IPS-NIHi11 (cell line): ENCODE measurements at places on chromosomes 12 and 14.

- DNase-seq = no peak
Observed at GRCh38 chr14:54427871-54428270, 13.3 kb downstream of the CNIH1 start.

GRCh38 chr14:56809270-56810146, 771 bp downstream of the OTX2 start:
- DNase-seq = no peak

DNA sequence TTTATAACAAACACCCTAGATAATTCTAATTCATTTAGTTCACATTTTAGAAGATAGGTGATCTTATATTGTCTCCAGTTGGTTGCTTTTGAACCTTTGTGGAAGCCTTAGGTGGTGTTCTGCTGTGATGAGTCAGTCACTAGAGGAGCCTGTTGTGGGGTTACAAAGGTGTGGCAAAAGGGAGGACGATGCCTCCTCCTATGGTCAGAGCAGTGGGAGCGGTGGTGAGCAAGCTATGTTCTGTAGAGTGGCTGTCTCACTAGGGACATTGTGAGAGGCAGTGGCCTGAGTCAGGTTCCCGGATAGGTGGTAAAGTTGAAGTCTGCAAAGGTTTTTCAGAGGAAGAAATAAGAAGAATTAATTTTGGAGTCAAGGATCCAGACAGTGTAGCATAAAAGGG, 71.6 kb upstream of the USP44 start:
- DNase-seq = no peak

GRCh38 chr12:12717586-12718380, 615 bp downstream of the CDKN1B start:
- peak; percentile 45 for DNase-seq

DNA sequence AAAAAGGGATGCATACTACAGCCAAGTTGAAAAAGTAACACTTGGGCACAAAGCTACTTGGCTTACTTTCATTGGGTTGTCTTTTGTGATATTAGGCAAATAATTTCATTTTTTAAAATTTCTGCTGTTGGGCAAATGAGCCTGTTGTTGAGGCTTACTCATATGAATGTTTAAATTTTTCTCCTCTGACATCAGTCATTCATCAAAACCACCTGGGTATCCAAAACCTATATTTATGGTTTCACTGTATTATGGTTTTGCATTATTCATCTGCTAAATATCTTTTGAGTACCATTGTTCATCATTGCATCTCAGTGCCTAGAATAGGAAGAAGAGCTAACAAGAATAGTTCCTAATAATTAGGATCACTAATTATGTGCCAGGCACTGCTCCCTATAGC, 28.1 kb downstream of the DYRK2 start:
- DNase-seq = no peak

GRCh38 chr12:40055776-40056175, 50.1 kb downstream of the SLC2A13 start:
- DNase-seq = no peak

- DNase-seq = peak; percentile 86
Observed at GRCh38 chr12:63420206-63420644, 248.1 kb downstream of the DPY19L2 start.

GRCh38 chr14:85596562-85596961, 66.6 kb downstream of the FLRT2 start:
- no peak for DNase-seq

GRCh38 chr12:5882511-5883190, 62.4 kb downstream of the ANO2 start:
- DNase-seq = no peak

DNA sequence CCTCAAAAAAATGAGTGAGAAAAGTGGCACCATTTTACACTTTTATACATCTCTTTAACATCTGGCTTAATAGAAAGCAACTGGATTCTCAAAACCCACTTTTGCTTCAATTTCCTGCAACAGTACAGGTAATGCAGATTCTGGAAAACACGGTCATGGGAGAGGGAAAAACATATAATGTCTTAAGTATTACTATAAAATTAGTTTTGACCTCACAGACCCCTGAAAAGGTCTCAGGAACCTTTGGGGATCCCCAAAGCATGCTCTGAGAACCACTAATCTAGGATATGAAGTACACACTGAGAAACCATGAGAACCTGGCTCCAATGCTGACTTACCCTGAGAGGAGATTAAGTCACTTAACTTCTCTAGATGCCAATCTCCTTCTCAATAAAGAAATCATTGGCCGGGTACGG, 64.7 kb downstream of the PPP2R5E start:
- DNase-seq = no peak

DNA sequence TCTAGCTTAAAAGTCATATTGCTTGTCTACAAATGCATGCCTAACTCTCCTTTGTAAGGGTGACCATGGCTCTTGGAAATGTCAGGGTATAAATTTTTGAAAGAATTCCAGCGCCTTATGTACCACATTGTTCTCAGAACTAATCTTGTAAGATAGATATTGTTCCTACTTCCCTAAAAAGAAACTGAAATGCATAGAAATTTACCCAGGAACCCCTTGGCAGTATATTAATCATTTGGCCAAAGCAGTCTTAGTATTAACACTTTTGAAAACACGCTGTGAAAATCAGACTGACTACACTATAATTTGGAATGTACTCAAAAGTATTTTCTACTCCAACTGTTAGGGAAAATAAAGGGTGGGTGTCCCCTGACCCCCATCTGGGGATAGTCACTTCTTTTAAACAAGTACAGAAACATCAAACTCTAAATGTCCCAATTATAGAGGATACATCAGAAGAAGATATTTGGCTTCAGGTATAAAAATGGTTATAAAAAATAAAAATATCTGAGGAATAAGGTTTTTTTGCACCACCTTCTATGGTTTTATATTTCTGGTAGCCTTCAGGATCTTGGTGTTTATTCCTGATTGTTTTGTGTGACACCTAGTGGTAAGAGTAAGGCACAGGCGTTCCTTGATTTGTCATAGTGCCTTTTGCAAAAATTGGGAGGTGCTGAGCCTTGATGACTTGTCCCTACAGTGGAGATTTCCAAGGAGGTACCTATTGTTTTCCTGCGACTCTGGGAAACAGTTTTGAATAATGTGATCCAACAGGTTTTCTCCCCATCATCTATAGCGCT, 2.2 kb upstream of the NFKBIA start:
- DNase-seq = peak; percentile 66

DNA sequence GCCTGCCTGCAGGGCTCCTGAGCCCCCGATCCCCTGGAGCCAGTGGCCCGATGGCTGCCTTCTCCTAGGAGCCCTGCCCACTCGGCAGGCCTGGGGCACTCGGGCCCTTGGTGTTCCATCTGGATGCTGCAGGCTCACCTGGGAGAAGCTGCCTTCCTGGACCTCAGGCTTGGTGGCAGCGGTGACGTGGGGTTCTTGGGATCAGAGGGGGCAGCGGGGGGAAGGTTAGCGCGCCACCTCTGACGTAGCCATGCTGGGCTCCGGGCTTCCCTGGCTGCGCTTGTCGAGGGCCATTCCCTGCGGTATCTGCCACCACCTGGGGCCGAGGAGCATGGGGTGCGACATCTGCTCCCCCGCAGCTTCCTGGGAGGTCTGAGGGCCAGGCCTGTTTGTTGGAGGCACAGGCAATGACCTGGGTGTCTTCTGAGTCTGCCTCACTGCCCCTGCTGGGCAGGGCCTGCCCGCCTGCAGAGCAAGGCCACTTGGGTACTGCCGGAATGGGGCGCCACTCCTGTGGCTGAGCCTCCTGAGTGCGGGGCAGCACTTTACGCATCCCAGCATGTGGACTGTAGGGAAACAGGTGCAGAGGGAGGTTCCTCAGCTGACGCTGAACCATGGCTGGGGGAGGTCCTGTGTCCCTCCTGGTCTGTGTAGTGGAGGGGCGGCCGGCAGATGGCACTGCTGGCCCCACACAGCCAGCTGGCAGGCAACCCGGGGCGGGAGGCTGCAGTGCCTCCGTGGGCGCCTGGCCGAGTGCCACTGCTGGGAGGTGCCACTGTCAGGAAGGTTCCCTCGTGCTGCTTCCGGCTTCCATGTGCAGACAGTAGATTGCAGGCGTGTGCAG, 20.3 kb downstream of the MTA1 start:
- DNase-seq = peak; percentile 63

DNA sequence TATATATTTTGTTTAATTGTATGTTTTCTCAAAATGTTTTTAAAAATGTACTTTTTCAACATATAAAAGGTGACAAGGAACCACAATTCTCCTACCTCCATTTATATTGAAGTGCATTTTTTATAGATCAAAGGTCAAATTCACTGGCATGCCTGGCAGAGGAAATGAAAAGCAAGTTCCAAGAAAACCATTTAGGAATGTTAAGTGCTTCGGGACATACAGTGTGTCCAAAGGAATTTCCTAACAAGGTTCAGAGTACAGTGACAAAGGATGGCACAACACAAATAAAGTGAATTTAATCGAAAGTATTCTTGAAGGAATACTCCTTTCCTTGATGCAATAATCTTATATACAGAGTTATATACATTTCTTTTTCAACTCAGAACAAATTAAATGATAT, 242.3 kb downstream of the CCER1 start:
- DNase-seq = no peak

DNA sequence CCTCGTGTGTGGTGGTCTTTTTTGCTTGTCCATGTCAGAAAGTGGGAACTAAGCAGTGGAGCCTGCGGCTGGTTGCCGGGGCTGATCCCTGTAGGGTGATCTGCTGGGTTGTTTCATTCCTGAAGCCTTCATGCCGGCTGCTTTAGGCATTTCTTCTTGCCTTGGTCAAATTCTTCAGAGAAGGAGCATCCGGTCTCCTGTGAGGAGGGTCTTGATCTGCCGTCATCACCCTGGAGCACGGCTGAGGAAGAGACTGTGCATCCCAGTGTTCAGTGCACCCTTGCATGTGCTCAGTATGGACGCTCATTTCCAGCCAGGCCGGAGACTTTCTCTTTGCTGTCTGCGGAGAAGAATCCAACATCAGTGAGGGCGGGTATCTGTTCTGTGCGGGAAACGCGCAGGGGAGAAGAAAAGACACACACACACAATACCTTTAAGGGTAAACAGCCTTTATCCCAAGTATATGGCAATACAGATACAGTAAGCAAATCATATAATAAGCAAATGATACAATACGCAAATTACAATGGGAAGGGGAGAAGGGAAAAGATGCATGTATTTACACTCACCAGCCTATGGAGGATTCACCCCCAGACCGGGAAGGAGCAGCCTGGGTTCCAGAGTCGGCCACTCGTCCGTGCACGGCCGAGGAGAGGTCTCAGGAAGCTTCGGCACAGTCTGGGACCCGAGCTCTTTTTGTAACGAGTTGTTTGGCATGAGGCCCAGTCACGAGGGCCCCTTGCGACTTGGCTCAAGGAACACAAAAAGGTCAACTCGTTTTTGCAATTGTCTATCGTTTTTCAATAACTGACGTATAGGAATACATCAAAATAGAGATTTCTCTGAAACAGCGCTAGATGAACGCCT, 1366.8 kb upstream of the TMEM132C start:
- no peak for DNase-seq

- no peak for DNase-seq
Observed at GRCh38 chr12:98149691-98150210, 365.6 kb upstream of the TMPO start.

- no peak for DNase-seq
Observed at GRCh38 chr14:55877942-55878341, 240.3 kb upstream of the PELI2 start.

DNA sequence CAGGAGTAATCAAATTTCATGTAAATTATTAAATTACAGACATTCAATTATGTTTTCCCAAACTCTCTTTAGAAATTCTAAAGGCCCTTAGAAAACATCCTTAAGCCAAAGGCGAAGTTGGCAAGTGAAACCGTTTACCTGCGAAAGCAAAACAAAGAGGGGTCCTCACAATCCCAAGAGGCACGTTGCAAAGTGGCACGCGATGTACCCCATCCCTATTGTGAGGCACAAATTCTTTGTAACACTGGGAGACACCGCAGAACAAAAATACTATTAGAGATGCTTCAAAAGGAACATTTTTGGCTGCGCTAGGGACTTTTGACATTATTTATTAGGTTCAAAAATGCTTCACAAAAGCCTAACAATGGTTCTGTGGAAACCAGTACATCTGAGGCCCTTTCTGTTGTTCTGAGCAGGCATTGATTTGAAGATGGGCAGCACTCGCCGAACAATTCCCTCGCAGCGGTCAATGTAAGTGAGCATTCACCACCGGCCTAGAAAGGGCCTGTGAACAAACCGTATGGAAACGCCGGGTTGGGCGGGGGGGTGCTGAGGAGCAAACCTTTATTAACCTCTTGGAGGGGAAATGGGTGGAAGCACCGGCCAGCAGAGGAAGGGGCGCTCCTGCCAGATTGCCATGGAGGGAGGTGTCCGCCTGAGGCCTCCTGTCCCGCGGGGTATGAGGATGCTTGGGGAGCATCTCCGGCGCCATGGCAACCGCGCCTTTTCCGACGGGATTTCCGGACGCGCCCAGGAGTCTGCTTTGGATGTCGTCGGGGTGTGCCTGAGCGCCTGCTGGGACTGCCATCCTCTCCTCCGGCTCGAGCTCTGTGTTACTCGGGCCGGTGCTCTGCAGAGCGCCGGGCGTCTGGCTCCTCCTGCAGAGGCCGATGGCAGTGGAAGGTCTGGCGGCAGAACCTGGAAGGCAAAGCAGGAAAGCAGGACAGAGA, 193.9 kb downstream of the C12orf42 start:
- peak; percentile 51 for DNase-seq

DNA sequence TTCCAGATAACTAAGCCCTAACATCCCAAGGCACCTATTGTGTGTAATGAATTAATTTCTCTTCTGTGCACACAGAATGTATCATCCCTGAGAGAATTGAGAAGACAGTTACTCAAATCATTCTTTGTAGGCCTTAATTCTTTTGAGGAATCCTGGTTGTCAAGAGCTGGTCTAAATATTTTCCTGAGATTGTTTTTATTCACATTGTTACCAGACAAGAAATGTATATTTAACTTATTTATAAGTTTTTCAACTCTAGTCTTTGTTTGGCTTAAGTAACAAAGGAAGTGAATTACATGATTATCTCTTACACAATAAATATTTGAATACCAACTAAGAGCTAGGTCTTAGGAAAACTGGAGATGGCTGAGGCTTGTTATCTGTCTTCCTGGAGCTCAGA, 169.4 kb downstream of the DACT1 start:
- no peak for DNase-seq

DNA sequence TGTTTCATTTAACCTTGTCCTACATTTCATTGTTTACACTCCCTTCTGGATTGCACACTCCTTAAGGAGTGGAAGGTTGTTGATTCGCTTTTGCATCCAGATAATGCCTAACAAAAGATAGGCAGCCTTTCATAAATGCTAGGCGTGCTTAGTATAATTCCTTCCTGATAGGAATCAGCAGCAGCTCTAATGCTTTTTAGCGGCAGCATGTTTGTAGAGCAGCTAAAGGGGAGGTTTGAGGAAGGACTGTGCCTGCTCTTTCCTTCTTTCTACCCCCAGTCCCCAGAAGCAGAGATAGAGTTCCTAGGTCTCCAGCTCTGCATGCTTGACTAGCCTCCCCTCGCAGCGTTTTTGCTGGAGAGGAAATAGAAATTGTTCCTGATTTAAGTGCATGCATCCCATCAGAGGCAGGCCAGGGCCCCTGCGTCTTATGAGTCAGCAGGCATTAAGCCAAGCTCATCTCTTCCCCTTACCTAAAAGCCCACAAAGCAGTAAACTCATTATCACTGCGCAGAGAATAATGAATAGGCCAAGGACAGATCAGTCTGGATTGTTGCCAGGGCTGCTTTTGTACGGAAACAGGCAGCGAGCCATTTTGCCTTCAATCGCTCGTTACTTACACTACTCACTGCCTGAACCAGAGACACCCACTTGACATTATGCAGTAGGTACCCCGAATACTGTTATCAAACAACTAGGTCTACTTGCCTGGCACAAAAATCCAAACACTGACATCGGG, 14.0 kb upstream of the TBPL2 start:
- no peak for DNase-seq

- DNase-seq = no peak
Observed at GRCh38 chr14:34063470-34064164, 112.7 kb upstream of the EGLN3 start.
